ENCODE measurements at places on chromosomes 5 and 9.

- DNase-seq = no peak
These were observed 651.4 kb upstream of the DMAC1 start for GRCh38 chr9:8450810-8451545.

DNA sequence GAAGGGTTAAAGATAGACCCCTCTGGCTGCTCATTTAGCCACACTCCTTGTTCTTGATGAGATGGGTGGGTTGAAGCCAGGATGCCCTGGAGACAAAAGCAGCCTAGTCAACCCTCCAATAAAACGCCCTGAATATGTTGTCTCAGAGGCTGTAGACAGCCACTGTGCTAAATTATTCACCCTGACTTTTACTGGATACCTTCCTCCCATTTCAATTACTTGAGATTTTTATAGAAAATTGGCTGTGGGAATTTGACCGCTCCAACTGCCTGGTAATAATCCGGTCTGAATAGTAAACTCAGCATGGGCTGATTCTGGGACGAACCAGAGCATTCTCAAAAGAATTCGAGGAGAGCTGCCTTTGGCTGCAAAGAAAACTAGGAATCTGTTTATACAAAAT is 104.2 kb downstream of the SNX18 start:
- no peak for DNase-seq

GRCh38 chr5:93421468-93421867 is 159.6 kb downstream of the NR2F1-AS1 start:
- DNase-seq = no peak

DNA sequence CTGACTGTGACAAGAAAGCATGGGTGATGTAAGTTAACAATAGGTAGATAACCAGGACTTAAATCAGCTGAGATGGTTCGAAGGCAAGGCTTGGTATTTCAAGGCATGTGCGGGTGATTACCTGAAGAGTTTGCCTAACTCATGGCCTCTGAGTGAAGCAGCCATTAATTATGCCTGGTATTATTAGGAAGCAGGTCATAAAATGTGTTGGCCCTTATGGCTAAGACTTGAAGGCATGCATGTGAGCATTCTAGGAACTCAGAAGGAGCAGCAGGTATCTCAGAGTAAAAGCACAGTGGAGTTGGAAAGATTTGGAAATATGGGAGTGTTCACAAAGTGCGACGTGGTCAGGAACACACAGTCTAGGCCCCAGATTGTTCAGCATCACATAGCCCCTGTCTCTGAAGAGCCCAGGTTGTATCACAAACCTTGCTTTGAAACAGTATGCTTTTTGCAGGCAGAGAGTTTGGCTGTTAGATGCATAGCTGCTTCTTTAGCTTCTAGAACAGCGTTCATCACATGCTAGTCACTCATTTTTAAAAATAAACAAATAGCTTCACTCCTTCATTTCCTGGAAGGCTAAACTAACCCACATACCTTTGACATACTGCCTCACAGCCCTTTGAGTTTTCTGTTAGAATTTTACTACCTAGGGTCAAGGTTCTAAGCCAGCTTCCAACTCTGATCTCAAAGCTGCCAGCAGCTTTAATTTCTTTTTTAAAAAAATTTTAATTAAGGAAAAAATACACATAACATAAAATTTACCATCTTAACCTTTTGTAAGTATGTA is 2.1 kb downstream of the HEXB start:
- no peak for DNase-seq

DNA sequence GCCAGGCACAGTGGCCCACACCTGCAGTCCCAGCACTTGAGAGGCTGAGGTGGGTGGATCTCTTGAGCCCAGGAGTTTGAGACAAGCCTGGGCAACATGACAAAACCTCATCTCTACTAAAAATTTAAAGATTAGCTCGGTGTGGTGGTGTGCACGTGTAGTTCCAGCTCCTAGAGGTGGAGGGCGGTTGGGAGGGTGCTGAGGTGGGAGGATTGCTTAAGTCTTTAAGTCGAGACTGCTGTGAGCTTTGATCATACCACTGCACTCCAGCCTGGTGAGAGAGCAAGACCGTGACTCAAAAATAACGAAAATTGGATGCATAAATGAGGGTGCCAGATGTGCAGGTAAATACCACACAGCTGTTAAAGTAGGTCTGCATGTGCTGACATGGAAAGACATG is 39.3 kb upstream of the TDRD7 start:
- DNase-seq = no peak

DNA sequence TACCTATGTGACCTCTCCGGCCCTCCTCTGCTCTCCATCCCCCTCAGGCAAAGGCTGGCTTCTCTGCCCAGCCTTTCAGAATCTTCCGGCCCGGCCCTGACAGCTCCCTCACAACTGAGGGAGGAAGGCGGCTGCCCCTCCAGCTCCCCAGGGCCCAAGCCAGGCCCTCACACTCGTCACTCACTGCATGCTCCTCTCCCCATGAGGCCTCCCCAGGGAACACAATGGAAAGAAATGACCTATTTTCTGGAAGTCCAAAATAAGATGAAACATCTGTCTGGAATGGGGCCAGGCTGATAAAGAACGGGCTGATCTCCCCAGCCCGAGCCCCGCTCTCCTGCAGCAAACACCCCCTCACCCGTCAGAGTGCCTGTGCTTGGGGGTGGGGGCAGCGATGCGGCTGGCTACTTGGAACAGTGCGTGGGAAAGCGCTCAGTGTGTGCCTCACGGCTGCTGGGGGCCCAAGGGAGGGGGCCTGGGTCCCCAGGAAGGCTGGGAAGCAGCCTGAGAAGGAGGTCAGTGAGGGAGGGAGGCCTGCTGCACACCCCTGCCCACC is 11.3 kb downstream of the PDGFRB start:
- DNase-seq = no peak

DNA sequence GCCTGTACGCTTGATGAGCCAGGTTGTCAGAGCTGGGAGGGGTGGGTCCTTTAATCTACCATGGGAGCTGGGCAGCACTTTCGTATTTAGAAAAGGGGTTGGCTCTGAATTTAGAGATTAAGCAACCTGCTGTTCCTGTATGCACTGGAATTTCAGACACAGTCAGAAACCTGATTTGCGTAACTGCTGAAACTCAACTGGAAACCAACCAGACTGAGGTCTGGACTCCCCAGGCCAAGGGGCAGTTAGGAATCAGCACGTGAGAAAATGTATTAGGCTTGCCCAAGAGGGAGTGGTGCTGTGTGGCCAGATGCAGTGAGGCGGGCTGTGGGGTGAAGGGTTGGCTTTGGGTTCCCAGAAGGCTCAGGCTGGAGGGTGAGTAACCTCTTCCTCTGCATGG is 235.0 kb downstream of the GOLPH3 start:
- DNase-seq = no peak

GRCh38 chr5:140142246-140142645 is 16.5 kb downstream of the IGIP start:
- no peak for DNase-seq

- no peak for DNase-seq
These were observed 28.1 kb upstream of the CYLC2 start for GRCh38 chr9:102966999-102967398.

DNA sequence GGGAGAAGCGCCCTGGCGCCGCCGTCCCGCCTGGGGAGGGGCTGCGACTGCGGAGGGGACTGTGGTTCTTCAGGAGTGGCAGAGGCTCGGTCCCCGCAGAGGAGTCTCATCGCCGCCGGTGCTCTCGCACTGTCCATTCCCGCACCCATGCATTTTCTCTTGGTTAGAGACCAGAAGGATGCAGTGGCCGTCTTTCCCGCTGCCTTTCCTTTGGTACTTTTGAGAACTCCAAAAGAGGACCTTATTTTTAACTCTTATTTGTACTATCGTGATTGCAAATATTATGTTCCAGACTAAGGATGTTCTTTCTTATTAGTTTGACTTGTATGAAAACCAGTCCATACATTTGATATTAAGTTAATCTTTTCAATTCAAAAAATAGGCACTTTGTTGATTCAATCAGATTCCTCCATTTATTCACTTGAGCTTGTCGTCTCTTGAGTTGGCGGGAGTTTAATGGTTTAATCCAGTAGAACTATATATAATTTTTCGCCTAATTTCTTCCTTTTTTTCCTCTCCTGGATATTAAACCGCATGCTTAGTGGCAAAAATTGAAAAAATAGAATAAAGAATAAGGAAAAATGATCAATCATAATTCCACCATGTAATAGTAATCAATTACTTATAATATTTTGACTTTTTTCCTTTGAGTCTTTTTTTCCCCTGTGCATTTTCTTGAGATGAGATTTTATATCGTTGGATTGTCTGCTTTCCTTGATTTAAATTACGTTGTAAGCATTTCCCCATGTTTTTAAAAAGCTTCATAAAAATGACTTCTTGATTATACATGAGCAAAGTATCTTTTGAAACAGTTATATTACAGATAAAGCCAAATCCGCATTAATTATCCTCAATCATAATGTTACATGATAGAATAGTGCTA is 861 bp downstream of the ZFYVE16 start:
- DNase-seq = no peak

- no peak for DNase-seq
These were observed 123.8 kb upstream of the SHB start for GRCh38 chr9:38192731-38193265.

All from AG04449 (cell line).